ENCODE measurements at places on chromosomes 3 and 15. TPM values are rescaled to one million over a fixed set of nuclear protein-coding genes. Genes with fewer than 3 reads are reported as not detected.

GRCh38 chr3:36777424-36778218, 13.3 kb upstream of the DCLK3 start:
- DNase-seq: no peak

DNA sequence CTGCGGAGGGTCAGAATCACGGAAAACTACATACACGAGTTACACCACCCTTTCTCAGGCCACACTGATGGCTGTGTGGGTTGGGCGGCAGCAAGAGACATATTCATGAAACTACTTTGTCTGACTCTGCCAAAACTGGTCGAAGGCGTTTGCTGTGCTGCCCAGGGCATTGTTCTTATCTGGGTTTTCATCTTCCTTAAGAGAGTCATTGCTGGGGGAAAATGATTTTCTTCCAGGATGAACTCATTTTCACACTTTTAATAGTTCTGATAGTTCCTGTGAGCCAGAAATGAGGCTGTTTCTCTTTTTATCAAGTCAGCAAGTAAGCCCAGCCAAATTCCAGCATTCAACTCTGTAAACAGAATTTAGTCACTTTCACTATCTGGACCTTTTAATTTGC, 47.6 kb downstream of the TRIM71 start:
- DNase-seq: no peak

Gene CTXN2
- not detected for total RNA-seq

DNA sequence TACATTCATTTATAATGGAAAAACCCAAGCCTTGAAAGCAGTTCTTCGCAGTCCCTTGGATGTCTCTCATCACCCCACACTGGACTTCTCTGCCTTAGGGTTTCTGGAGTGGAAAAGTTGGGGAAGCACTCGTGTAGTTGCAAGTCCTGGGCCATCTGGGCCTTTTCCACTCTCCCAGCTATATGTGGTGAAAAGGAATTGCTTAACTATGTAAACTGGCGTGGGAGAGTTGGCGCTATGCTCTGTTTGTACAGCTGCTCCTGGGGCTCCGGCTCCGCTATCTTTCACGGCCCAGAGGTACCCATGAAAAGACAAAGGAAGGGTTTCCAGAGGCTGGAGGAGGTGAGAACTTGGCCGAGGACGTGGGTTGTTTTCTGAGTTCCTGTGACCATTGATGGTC, 81.1 kb upstream of the MYZAP start:
- DNase-seq: peak; percentile 89

Gene CTXND1
- not detected for total RNA-seq

All from myocyte (in vitro differentiated cells).